Fibroblast of the conjunctiva (primary cell): ENCODE measurements at places on chromosomes 7 and 10.

DNA sequence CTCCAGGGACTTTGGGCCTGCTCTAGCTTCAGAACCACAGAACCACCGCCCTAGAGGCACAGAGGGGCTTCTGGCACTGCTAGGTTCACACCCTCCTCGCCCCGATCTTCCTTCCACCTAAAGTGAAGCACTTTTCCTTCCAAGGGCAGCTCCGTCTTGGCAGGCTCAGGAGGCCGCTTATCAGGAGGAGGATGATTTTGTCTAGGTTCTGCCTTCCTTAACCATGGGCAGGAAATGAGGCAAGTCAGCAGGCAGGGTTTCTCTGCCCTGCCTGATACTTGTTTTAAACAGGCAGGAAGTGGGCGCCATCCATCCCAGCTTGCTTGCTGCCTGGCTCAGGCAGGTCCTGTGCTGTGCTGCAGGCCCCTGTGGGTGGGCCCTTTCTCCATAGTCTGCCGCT lies 8.3 kb upstream of the ATP6V0E2 start:
- DNase-seq, result no peak

GRCh38 chr7:157360483-157361025 lies 23.8 kb downstream of the DNAJB6 start:
- no peak for DNase-seq

- DNase-seq, result no peak
Measured at GRCh38 chr10:19549503-19549902, 266.7 kb upstream of the PLXDC2 start.

DNA sequence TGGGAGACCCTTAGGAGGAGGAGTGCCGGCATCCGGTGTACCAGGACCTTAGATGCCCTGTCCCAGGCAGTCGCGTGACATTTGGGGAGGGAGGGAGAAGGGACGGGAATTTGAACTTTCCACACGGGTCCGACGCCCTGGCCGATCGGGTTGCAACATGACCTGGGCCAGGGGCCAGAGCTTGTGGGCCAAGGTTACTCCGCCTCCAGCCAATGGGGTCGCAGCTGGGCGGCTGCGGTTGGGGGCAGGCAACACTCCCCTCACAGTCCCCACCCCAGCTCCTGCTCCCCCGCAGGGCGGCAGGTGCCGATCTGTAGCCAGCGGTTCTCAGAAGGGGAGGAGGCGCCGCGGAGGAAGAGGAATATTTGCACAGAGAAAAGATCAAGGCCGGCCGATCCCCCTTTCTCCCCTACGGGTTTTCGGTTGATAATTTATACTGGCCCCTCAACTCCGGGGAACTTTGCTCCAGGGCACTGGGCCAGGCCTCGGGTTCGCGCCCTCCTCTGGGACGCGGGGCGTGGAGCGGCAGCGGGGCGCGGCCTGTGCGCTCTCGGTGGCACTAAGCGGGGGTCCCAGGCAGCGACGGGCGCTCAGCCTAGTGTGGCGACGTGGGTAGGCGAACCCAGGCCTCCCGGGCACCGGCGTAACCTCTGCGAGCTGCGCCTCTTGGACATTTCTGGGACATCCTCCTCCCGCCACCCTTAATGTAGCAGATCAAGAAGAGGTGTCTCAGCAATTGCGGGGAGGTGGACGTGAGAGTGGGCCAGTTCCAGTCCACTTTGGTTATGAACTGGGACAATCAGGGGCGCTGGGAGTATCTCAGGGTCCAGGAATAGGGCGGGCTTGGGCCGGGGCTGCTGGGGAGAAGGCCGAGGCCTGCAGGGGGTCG lies 1.2 kb downstream of the MLXIPL start:
- DNase-seq, result no peak

DNA sequence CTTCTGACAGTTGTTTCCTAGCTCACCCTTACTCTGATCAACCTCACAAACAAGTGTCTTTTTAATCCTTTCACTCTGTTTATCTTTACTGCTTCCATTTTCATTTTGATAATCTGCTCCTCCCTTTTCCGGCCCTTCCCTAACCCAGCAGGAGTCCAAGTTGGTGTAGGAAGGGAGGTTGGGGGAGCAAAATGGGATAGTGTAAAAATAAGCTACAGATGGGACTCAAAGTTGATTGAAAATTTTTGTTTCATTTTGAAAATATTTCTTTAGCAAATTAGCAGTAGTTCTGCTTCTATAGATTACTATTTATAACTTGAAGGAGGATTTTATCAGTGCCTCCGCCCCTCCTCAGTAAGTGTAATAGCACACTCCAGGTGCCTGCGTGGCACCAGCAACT lies 112.0 kb downstream of the WNT2 start:
- DNase-seq, result no peak

- DNase-seq, result peak; percentile 67
Measured at GRCh38 chr10:29857843-29858701, 201.3 kb downstream of the JCAD start.

- no peak for DNase-seq
Measured at GRCh38 chr7:137245890-137246289, 97.6 kb downstream of the PTN start.
